ENCODE measurements at places on chromosomes 2 and 18. TPM values are rescaled to one million over a fixed set of nuclear protein-coding genes. Genes with fewer than 3 reads are reported as not detected.

DNA sequence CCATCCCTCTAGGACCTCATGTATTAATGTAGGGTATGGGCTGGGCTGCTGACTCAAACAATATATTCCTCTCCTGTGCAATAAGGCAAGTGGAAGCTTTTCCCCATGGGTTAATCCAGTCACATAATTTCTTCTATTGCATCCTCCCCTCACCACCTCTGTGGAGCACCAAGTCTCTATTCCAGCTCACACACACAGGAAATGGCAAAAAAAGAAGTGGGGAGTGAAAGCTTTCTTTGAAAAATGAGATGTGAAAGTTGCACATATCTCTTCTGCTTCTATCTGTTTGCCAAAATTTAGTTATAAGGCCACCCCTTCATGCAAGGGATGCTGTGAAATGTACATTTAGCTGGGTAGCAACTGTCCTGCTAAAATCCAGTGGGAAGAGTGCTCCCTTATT lies 121.3 kb downstream of the CDC42EP3 start:
- no peak for DNase-seq

- DNase-seq, result no peak
These were observed 57.7 kb downstream of the ASAP2 start for GRCh38 chr2:9264301-9264700.

DNA sequence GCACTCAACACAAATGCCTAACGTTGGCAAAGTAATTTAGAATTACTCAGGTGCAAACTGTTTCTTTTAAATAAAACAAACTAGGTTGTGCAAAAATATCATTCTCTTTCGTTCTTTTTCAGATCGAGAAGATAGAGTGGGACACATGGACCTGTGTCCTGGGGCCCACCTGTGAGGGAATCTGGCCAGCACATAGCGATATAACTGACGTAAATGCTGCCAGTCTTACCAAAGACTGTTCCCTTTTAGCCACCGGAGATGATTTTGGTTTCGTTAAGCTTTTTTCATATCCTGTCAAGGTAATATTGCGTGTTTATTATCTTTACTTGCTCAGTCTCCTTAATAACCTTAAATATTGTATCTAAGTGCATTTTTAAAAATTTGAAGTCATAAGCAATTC lies 133.6 kb downstream of the RTN4 start:
- no peak for DNase-seq

ATP6V1B1 gene
- total RNA-seq, result not detected

UGT1A4 gene
- not detected for total RNA-seq

- DNase-seq, result no peak
These were observed 197.5 kb downstream of the IRS1 start for GRCh38 chr2:226601881-226602662.

SERPINB13 gene
- total RNA-seq, result not detected

- no peak for DNase-seq
These were observed 39.5 kb upstream of the GMCL1 start for GRCh38 chr2:69789772-69790600.

GRCh38 chr2:9618410-9618809 lies 12.4 kb downstream of the YWHAQ start:
- DNase-seq, result no peak

ACMSD gene
- total RNA-seq, result 0.34 TPM

- DNase-seq, result no peak
These were observed 228.3 kb upstream of the RAB12 start for GRCh38 chr18:8380926-8381325.

- DNase-seq, result no peak
These were observed 448.0 kb upstream of the SPRED2 start for GRCh38 chr2:65880436-65880835.

CXCR4 gene
- 57.4 TPM for total RNA-seq

- no peak for DNase-seq
These were observed 255.7 kb downstream of the ARL6IP6 start for GRCh38 chr2:152974146-152974545.

DNA sequence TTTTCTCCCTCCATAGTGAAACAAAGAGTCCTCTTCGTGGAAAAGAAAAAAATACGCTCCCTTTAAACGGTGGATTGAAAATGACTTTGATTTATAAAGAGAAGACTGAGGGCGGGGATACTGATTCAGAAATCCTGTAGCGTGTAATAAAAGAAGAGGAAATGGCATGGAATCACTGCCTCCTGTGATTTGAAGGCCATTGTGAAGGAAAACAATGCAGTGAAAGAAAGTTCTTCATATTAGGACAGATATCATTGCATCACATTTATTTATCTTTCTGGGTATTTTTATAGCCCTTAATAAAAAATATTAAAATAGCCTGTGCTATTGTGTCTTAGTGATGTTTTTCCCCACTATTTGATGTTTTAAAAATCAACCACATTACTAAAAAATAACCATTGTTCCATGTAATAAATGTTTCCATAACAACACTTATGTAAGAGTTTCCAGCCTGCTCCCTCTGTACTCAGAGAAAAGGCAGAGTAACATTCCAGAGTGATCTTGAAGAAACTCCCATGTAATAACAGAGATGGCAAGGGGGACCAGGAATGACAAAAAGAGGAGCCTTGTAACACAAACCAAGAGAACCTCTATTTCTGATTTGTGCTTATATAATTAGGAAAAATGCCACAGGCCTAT lies 8.0 kb downstream of the MRPL33 start:
- peak; percentile 94 for DNase-seq

COL3A1 gene
- total RNA-seq, result 10.9 TPM

ACVR1C gene
- 0.17 TPM for total RNA-seq

DNA sequence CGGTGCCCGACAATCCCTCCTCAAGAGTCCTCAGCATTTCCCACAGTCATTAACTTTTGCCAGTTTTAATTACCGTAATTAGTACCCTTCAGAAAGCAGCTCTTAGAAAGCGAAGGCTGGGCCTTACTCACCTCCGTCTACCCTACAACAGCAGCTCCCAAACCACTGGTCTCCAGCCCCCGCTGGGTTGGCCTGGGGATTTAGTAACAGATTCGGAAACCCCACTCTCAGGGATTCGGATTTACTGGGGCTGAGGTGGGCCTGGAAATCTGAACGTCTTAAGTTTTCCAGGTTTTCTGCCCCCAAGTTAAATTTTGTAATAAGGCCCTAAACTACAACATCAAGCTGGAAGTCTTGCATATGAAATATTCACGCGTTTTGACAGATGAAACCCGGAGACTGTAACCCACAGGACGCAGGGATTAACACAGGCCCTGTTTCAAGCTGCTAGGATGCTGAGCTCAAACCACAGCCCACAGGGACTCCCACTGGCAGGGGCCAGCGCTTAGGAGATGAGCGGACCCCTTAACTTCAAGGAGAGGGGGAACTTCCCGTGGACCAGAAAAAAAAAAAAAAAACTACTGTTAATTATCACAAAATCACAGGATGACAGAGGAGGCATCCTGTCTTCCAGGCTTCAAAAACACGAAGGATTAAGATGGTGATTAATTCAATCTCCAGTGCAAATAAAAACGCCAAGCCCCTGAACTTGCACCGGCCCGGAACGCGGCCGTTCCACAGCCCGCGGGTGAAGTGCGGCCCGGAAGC lies 985 bp downstream of the ILKAP start:
- DNase-seq, result peak; percentile 25

GRCh38 chr2:233915128-233915527 lies 2.0 kb upstream of the TRPM8 start:
- DNase-seq, result peak; percentile 20

GRCh38 chr2:149767516-149767974 lies 180.0 kb upstream of the MMADHC start:
- peak; percentile 41 for DNase-seq

HOXD1 gene
- 15.4 TPM for total RNA-seq

GRCh38 chr2:30105556-30105955 lies 41.3 kb upstream of the YPEL5 start:
- no peak for DNase-seq

DNA sequence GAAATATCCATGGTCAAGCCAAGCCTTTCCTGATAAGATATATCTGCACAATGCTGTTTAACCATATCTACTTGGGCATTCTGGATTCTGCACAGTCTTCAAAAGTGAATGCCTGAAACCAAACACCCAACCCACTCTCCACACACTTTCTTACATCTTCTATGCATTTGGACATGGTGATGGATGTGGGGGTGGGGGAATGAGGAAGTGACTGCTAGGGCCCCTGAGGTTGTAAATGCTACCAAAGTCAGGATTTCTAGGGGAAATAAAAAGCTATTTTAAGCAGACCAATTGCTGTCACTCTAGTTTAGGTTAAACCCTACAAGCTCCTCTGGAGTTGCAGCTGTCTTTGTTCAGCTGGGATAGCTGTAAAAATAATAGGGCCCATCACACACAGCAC lies 26.7 kb upstream of the TGFA start:
- no peak for DNase-seq

DNA sequence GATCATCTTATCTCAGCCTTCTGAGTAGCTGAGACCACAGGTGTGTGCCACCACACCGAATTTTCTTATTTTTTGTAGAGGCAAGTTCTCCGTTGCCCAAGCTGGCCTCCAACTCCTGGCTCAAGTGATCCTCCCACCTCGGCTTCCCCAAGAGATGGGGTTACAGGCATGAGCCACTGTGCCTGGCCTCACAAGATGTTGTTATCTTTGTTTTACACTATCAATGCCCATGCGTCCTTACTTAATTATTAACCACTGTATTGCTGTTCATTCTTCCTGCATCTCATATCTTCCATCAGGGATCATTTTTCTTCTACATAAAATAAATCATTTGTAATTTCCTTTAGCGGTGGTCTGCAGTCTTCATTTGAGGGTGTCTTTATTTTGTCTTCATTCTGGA lies 181.9 kb downstream of the TGIF1 start:
- DNase-seq, result no peak

TXNDC2 gene
- not detected for total RNA-seq

DNA sequence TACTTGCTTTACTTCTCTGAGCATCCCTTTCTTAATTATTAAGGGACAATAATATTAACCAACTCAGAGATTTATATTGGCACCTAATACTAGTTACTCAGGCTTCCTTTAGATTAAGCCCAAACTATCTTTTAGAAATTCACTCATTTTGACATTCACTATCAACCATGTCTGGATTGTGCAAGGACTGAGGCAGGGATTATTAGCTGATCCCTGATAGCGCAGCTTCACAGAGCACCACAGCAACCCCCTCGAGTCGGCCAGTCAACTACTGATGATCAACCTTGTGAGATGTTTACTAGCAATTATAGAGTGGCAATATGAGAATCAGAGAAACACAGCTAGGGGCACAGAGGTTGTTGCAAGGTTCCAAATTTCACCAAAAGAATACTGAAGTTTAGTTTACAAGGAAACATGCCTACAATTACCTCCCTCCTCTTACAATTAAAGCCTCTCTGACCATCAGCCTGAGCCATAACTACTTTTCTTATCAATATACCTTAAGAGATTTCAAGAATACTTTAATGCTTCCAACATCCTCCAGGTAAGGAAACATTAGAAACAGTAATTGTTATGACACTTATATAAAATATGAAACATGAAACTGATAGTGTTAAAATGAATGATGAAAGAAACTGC lies 191.6 kb downstream of the TCF4 start:
- DNase-seq, result no peak

DNA sequence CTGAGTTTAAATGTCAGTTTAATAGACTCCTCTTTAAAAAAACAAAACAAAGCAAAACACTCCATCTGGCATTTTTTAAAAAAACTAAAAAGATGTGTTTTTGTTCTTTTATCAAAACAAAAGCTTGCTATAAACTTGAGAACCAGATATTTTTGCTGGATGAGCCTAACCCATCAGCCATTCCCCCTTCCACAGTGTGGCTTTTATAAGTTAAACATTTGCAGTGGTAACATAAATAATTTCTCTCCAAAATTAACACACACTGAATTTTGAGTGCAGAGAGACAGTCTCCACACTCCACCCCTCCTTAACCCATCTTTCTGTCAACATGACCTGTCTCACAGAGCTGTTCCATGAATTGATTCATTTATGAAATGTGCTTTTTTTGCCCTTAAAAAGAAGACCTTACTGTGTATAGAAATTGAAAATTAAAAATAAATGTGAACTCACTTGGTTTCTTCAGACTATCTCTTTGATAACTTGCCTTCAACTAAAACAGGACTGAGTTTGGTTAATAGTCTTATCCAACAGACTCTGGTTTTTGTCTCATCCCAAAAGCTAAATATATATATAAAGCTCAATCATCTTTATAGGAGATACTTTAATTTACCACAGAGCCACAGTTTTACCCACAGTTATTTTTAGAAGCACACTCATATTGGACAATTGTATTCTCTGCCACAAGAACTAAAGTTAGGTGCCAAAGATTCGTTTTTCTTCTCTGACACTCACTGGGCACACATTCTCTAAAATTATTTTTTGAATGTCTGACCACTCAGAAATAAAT lies 64.8 kb upstream of the STK39 start:
- no peak for DNase-seq

DNA sequence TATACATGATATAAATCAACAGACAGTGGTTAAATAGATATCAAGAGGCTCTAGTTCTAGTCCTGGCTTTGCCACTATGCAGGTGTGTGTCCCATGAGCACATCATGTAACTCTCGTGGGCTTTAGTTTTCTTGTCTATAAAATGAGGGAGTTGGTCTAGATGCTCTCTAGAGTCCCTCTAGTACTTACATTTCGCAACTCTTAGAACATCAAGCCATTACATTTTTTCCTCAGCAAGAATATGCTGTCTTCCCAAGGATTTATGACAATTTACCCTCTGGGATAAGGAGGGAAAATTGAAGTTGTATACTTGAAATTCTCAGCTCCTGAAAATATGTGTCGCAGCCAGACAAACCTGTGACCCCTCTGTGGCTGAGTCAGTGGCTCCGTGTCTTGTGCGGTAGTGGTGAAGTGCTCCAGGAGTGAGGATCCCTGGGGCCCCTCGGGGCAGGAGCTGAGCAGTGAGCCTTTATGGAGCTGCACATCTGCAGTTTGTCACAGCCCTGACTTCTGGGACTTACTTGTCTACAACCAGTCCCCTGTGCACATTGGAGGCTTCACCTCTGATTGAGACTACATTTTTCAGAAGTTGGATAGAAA lies 6.8 kb downstream of the PKP4 start:
- no peak for DNase-seq

GRCh38 chr2:23106242-23106785 lies 278.7 kb upstream of the KLHL29 start:
- no peak for DNase-seq

DNA sequence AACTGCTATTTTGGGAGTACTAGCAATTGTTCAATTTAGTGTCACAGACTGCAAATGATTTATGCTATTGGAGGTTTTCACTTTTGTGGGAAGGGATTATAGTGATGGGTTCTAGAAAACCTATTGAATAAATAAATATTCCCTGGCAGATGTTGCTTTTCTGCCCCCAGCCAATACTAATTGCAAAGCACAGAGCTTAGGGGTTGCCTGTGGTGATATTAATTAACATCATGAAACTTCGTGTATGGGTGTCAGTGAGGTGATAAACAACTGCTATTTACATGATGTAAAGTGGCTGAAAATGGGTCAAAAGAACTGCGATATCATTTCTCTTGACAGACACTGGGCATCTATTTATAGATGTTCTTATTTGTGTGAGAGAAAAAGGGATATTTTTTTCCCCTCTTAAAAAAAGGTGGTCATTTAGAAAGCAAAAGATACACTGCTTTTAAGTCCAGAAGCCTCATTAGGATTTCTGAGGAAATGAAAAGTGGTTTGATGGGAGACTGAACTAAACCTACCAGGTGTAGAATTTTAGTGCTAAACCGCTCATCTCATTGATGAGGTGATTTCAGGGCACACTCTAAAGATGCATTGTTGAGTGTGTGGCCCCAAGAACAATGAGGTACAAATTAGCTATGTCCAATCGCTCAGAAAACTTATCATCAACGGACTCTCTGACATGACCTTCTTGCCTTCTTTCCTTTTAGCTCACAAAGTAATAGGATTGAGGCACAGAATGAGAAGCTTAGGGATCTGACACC lies 116.7 kb upstream of the CHST9 start:
- no peak for DNase-seq

RUFY4 gene
- not detected for total RNA-seq

TMEM18 gene
- total RNA-seq, result 22.2 TPM

Measured in dermis blood vessel endothelial cell (primary cell).